CD4-positive, alpha-beta T cell treated with Interleukin-1 beta for 1 hour (primary cell): ENCODE measurements at places on chromosomes 3 and 15.

DNA sequence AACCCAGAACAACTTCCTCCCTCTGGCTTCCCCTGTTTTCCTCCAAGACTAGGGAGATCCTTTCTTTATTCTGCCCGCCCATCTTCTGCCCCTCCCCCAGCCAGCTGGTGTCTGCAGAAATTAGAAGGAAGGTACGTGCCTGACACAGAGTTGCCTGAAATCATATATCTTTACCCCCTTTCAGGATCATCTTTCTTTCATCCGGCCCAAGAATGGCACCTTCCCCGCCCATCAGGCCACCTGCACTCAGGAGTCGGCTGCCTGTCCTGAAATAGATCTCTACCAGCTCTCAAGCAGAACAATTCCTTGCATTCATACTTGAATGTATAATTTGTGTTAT, 133.7 kb downstream of the VGLL4 start:
- no peak for DNase-seq

GRCh38 chr15:83112233-83112955, 4.9 kb downstream of the TM6SF1 start:
- no peak for DNase-seq

DNA sequence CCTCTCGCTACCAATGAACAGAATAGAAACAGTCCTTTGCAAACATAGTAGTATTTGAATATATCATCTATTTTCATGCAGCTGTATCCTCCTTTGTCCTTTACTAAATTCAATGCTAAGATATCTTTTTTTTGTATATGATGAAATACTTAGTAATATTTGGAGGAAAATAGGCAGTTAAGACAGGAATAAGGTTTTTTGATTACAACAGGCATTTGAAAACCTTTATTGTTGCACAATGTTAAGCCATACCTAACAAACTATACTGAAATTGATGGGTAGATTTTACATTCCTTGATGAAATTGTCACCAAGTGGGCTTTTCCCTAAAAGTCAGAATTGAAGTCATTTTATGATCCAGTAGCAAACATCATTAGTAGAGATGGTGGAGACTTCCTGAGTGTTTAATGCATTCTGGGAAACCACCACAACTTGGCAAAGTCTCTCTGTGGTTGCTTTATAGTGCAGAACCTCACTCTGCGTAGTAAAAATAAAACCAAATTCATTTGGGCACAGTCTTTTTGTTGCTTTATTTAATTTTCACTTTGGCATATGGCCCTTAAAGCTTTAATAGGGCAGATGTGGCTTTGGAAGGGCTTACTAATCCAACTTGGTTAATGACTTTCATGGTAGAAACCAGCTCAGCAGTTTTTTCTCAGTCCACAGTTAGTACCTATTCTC, 216.0 kb downstream of the DIPK2A start:
- no peak for DNase-seq

GRCh38 chr3:157355276-157355675, 81.4 kb upstream of the PTX3 start:
- no peak for DNase-seq

DNA sequence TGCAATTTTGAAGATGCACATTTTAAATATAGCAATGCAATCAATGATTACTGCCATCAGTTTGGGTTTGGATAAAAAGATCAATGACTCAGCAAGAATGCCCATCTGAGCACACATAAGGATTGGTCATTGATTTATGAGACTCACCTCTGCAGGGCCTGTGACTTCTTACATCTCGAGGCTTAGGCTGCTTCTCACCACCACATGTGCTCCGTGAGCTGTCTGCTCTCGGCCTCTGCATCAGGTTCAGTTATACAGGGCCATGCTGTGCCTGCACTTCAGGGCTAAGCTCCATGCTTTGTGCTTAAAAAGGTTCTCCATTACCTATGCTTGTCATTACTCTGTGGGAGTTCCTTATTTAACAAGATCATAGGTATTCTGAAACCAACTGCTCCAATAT, 887.5 kb downstream of the DIPK2A start:
- DNase-seq = no peak

DNA sequence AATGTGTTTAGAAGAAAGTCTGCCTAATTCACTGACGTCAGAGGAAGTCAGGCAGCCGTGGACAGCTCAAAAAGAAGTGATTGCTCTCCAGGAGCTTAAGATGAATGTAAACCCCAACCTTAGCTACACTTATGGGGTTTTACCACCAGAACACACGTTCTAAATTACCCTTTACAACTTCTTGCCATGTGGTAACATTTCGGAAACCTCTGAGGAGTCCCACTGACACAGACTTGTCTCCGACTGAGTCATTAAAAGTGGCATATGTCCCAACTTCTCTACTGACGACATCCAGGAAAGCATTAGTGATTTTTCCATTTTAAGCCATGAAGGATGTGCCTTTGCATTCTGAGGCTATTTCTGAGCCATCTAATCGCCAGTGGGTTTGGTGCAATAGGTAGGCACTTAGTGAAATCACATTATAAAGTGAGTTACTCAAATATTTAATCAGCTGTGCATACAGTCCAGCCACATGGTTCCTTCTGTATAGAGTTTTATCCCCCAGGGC, 32.4 kb downstream of the C2CD4A start:
- DNase-seq = no peak

DNA sequence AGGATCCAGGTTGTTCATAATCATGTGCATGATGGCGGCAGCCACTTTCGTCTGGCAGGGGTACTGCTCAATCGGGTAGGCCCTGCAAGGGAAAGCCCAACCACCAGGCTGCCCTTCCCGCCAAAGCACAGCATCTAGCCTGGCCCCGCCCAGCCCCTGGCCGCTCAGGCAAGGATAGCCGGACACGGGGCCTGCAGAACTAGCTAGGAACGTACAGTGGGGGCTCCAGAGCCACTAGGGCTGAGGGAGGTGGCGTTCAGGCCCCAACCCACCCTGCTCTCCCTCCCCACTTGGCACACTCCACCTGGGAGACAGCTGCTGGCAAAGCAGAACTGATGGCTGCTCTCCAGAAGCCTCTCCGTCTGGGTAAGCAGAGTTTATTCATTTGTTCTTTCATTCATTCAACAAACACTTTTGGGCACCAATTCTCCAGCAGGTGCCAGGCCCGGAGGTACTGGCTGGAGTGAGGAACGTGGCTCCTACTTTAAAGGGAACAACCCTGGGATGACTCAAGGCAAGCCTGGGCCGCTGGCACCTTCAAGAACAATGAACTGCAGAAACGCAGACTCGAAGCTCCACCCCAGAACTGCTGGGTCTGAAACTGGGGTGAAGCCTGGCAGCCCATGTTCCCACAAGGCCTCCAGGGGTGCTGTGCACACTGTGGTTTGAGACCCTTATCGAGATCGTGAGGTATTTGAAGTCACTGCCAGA, 7.8 kb downstream of the UROC1 start:
- DNase-seq = no peak

DNA sequence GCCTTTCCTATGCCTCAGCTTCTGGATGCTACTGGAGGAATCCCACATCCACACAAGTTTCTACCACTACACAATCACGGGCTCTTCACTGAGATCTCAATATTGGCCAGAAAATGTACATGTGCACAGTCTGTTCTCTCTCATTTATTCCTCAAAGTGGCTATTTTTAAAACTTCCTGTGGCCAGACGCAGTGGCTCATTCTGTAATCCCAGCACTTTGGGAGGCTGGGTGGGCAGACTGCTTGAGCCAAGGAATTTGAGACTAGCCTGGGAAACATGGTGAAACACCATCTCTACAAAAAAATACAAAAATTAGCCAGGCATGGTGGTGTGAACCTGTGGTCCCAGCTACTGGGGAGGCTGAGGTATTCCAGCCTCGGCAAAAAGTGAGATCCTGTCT, 91.4 kb upstream of the PRTG start:
- no peak for DNase-seq

- DNase-seq = peak; percentile 46
Observed at GRCh38 chr3:150545419-150546225, 674 bp downstream of the SERP1 start.

- peak; percentile 63 for DNase-seq
Observed at GRCh38 chr3:39146611-39147591, 6.5 kb downstream of the CSRNP1 start.

DNA sequence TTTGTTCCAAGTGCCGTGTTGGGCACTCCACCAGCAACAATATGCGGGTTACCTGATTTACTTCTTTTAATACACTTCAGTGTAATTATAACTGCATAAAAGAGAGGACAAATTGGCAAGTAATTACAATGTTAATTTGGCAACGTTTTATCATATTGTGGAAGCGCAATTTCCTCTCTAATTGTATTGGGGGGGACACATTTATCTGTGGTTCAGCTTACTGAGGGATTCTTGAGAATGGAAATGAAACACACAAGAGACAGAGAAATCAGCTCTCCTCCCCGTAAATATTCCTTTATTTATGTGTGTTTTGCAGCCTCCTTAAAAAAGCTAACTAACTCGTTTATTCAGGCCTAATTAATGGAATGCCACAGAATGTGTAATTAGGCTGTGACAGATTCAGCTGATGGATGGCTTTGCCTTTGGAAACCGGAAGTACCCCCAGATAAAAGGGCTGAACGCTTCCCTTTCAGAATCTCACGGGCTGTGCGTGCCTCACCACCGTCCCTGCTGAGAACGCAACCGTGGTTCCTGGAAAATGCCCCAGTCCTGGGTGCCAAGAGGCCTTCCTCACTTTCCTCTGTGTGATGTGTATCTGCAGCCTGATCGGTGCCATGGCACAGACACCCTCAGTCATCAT, 247.1 kb upstream of the ST8SIA2 start:
- no peak for DNase-seq

GRCh38 chr3:39100500-39100886, 6.9 kb downstream of the GORASP1 start:
- no peak for DNase-seq

DNA sequence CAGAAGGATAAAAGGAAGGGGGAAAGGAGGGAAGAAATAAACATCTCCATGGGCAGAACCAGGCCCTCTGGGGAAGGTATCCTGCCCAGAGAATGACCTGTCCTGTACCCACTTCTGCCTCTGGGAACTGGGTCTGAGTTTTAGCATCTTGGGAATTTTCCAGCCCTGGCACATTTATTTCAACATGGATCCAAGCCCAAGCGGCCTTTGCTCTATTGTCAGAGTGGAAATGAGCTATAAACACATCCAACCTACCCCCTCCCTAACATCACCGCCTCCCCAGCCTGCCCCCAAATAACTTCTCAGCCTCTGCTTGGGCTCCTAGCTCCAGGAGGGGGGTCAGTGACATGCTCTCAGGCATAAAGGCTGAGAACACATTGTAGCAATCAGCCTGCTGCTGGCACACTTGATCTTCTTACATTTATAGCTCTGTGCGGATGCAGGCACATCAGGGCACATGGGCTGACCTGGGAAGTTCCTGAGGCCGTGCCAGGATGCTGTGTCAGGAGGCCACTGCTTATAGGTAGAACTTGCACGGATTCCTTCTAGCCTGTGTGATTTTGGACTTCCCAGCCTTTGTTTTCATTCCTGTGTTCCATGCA, 4.6 kb upstream of the OXTR start:
- DNase-seq = no peak

DNA sequence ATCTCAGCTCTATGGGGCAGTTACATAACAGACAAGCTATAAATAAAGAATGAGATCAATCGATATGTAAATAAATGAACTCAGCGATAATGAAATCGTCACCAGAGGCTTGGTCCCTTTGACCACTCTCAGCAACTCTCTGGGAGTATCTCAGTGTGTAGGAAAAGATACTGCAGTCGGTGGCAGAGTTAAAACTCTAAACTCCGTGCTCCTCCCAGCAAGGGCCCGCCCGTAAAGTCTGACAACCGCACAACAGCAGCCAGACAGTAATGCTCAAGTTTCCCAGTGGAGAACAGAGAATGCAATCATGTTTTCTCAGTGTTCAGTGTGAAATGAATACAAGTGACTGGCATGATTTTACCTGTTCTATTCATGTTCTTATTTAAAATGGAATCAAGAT, 28.3 kb upstream of the IGF1R start:
- no peak for DNase-seq

DNA sequence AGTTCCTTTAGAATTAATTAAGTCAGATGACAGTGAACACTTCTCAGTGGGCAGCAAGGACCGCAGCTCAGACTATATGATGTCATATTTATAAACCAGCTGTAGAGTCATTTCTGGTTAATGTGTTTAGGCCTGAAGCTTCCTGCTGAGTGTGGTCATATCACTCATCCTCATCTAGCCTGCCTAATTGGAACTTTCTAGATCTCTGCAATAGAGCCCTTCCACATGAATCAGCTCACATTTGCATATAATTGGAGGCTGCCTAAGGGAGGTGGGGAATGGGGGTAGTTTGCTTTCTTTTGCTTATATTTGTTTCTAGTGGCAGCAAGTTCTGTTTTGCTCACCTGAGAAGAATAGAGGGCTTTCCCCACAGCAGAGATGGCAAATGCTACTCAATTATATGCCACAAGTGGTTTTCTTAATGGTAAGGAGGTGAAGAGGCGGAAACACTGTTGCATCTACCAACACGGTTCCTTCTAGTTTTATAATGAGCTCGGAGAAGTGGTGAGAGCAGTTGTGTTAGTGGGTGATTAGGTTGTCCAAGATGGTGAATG, 148.1 kb downstream of the KLHL25 start:
- peak; percentile 74 for DNase-seq

DNA sequence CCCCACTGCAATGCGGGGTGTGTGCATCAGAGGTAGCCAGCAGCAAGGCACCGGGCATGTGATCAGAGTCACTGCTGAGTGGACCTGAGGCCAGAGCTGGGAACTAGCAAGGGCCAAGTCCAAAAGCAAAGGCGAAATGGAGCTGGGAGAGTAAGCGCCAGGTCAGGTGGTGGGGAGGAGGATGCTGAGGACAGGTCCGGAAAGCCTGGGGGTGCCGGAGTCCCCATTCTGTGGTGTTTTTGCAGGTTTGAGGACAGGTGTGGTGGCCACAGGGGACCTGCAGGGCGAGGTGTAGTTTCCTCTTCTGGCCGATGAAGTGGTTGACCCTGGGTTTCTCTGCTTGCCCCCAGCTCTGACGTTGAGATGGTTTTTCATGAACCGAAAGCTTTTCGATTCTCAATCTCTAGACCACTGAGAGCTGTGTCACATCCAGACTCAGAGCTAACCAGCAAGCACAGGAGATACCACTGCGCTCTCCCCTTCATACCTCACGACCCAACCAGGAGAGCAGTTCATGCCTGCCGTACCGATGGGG, 35.0 kb upstream of the HES1 start:
- DNase-seq = peak; percentile 29

GRCh38 chr15:51302480-51302879, 35.9 kb downstream of the CYP19A1 start:
- no peak for DNase-seq

- DNase-seq = no peak
Observed at GRCh38 chr15:40838756-40839155, 5.1 kb upstream of the SPINT1 start.
